Suprapubic skin (tissue), 4 donors: ENCODE measurements at places on chromosomes 11 and 22. TPM values are rescaled to one million over a fixed set of nuclear protein-coding genes. Genes with fewer than 3 reads are reported as not detected.
A peak's percentile ranks its signal among the peaks of the same experiment; 100 is the strongest.

GRCh38 chr11:107457205-107457557 is 444 bp downstream of the CWF19L2 start:
- H3K4me1 ChIP-seq = peaks cover 18% of the 10 kb centered on the region
- H3K36me3 ChIP-seq = peaks cover 20% of the 10 kb centered on the region
- no peaks in the 10 kb centered on the region for H3K27me3 ChIP-seq

The CCDC87 gene
- 0.55 TPM for total RNA-seq

GRCh38 chr11:66345316-66345649 is 379 bp upstream of the BRMS1 start:
- DNase-seq = no peak
- peaks cover 44% of the 10 kb centered on the region for H3K4me1 ChIP-seq
- H3K4me3 ChIP-seq = peak overlapping the region; percentile 77
- H3K36me3 ChIP-seq = peaks cover 18% of the 10 kb centered on the region
- H3K27me3 ChIP-seq = no peaks in the 10 kb centered on the region

The MPZL2 gene
- total RNA-seq = 111 TPM

DNA sequence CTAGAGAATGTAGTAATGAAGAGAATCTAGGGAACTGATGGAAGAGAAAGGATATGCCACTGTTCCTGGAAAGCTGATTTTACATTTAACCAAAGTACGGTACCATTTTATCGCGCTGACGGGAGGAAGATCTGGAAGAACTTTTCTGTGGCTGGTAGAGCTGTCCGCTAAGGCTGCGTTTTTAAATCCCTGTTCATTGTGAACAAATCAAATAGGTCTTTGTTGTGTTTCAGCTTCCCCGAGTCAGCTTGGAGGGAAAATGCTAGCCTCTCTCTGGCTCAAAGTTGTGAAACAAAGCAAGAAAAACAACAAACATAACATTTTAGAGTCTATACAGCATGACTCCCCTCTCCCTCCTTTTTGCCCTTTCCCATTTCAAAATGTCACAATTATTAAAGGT is 34.4 kb downstream of the FBXO7 start:
- H3K4me3 ChIP-seq = no peak overlapping the region
- DNase-seq = no peak
- no peaks in the 10 kb centered on the region for H3K36me3 ChIP-seq
- no peak overlapping the region for H3K27ac ChIP-seq
